MG63 (cell line): ENCODE measurements at places on chromosomes 1 and 21. TPM values are rescaled to one million over a fixed set of nuclear protein-coding genes. Genes with fewer than 3 reads are reported as not detected.

GRCh38 chr1:65258106-65258505 lies 51.2 kb upstream of the DNAJC6 start:
- no peak for DNase-seq

GRCh38 chr1:72278461-72278860 lies 3.9 kb downstream of the NEGR1 start:
- DNase-seq = no peak

GRCh38 chr1:113769601-113769970 lies 10.3 kb upstream of the PHTF1 start:
- DNase-seq = no peak

GRCh38 chr1:25895365-25895990 lies 10.7 kb downstream of the STMN1 start:
- peak; percentile 85 for DNase-seq

- no peak for DNase-seq
Observed at GRCh38 chr1:204645251-204645650, 40.3 kb downstream of the LRRN2 start.

DNA sequence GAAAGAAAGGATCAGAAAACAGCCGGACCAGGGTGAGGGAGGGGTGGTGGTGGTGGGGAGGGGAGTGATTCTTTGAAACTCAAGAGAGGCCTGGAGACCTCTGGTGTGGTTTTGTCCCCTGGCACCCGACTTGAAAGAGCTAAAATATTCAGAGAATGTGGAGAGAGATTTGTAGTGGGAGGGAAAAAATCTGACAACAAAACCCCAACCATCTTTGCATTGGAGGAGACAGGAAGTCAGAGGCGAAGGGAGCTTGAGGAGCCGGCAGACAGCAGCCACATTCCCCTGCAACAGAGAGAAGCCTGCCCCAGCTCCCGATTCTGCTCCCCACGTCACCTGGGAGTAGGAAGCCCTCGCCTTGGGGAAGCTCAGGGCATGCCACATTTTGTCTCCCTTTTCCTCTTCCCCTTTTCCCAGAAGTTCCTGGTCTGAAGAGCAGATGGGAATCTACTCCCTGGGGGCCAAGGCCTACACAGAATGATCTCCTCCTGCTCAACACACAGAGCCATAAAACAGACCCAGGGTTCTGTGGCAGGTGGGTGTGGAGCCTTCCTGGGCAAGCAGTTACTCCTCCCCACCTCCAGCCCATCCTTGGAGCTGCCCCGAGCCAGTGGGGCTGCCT lies 84.9 kb downstream of the ITPKB start:
- DNase-seq = no peak

DNA sequence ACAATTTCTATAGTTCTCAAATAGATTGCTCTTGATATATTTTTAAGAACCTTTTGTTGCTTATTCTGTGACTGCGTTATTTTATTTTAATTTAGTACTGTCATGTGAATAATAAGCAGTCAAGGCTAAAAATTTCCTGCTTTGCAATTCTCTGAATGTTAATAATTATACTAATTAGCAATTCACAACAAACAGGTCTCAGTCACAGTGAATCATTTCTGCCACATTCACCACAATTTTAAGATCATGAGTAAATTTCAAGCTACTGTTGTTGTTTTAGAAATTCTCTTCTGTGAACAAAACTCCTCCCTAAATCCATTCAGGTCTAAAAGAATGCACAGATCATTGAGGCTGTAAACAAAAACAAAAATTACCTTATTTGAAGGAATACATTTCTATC lies 339.6 kb upstream of the DPYD start:
- DNase-seq = no peak

GRCh38 chr1:78279051-78279450 lies 211.7 kb upstream of the PTGFR start:
- DNase-seq = no peak

- no peak for DNase-seq
Observed at GRCh38 chr1:189851806-189852367, 625.8 kb downstream of the BRINP3 start.

DNA sequence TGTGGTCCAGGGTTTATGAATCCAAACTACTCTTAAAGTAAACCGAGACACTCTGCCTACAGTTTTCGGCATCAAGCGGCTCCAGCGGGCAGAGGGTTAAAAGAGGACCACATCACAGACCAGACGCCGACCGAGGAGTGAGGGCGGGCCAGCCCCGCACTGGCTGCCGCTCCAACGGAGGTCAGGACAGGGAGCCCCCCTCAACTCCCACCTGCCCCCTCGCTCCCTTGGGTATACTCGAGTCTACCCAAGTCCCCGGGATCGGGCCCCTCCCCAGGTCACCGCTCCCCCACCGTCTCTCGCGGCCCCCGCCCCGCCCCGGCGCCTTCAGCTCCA lies 312 bp downstream of the ARNT start:
- DNase-seq = no peak

DNA sequence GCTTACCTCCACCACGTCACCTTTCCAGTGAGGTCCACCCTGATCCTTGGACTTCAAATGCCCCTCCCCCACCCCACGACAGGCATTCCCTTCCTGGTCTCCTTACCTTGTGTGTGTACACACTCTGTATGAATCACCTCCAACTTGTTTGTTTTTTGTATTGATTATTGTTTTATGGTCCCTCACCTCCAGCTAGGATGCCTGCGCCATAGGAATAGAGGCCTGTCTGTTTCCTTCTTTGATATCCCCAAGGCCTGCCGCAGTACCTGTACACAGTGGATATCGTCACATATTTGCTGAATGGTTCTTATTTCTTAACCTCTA lies 219.6 kb upstream of the POU3F1 start:
- DNase-seq = no peak

GRCh38 chr1:75472971-75473603 lies 137.8 kb downstream of the SLC44A5 start:
- no peak for DNase-seq

DNA sequence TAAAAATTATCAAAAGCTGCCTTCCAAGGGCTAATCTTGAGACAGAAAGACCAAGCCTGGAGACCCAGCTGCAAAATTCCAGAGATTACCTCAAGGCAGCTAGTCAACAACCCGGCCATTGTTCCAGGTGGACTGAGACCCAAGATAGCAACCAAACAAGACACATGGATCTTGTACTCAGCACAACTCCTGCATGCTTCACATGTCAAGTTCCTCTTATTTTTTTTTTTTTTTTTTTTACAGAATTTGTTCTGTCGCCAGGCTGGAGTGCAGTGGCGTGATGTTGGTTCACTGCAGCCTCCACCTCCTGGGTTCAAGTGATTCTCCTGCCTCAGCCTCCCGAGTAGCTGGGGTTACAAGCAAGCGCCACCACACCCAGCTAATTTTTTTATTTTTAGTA lies 40.1 kb downstream of the CD2 start:
- DNase-seq = no peak

GRCh38 chr1:190759807-190760206 lies 282.1 kb upstream of the BRINP3 start:
- no peak for DNase-seq

GRCh38 chr1:7868070-7868780 lies 15.4 kb upstream of the UTS2 start:
- no peak for DNase-seq

DNA sequence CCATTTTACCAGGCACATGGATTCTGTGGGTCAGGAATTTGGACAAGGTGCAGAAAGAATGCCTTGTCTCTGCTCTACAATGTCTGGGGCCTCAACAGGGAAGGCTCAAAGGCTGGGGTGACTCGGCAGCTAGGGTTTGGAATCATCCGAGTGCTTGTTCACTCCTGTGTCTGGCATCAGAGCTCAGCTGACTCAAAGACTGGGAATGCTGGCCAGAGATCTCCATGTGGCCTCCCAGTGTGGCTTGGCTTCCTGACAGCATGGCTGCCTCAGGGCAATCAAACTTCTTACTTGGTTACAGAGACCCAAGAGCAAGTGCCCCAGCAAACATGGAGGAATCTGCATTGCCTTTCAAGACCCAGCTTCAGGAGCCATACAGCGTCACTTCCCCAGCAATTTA lies 110.5 kb downstream of the TOMM20 start:
- DNase-seq = peak; percentile 98

GRCh38 chr1:56948403-56949023 lies 17.3 kb downstream of the C8B start:
- no peak for DNase-seq

The WLS gene
- total RNA-seq = 25.4 and 32.4 TPM in 2 replicates

The MNDA gene
- total RNA-seq = not detected in 2 replicates

The HES5 gene
- total RNA-seq = not detected in 2 replicates

The THEMIS2 gene
- total RNA-seq = 8.9 and 9.0 TPM in 2 replicates

The SPATC1L gene
- total RNA-seq = 2.0 and 2.4 TPM in 2 replicates

The GBP5 gene
- total RNA-seq = 0.26 and 4.6 TPM in 2 replicates

The CD2 gene
- not detected in 2 replicates for total RNA-seq

The TTC34 gene
- not detected in 2 replicates for total RNA-seq

The NTRK1 gene
- not detected in 2 replicates for total RNA-seq

The BARHL2 gene
- not detected in 2 replicates for total RNA-seq

The AKT3 gene
- total RNA-seq = 4.4 and 8.0 TPM in 2 replicates
